ENCODE measurements at places on chromosomes 2 and 18.

- no peak for DNase-seq
These were observed 871 bp upstream of the DUSP28 start for GRCh38 chr2:240559286-240559685.

DNA sequence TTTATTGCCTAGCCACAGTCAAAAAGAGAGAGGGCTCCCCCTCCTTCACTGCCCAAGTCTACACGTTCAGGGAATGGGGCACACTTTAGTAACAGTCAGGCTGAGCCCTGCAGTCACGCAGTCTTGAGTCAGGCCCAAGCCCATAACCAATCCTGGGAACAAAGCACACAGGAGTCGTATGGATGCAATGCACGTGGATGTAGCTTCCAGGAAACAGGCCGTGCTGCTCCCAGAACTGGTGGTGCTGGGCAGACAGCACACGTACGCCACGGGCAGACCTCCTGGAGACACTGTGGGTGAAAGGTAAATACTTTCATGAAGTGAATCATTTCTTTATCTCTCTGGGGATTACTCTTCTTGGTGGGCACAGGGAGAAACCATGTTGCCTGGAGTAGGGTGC, 30.0 kb upstream of the MBP start:
- no peak for DNase-seq

- no peak for DNase-seq
These were observed 3.6 kb downstream of the LGALSL start for GRCh38 chr2:64457524-64457923.

DNA sequence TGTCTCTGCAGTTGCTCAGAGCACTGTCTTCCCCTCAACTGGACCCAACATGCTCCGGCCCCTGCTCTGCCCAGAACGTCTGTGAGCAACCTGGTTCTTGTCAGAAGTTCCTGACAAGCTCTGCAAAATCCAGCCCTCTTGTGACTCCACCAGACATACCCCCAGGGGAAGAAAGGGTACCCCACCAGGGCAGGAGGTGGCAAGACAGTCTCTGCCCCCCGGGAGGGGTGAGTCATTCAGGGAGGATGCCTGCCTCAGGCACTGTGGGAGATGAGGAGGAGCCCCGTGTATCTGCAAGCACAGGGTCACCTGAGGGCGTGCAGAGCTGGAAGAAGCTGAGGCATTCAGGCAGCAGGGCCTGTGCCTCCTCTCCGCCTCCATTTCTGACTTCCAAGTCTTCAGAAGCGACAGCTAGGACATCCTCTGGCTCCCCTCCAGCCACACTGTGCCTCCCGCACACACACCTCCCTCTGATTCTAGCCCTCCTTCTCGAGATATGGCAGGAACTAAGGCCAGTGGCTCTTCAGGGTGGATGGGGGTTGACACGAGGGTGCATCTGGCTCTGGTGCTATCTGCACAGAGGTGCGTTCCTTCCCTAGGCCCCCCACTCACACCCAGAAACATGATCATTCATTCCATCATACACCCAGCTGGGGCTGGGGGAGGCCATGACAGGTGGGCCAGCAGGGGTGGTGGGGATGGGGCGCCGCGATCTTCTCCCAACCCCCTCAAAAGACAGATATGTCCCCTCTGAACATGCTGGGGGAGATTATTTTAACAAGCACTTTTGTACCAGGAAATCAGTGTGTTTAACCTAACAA, 222.2 kb downstream of the CYP26B1 start:
- DNase-seq = no peak

DNA sequence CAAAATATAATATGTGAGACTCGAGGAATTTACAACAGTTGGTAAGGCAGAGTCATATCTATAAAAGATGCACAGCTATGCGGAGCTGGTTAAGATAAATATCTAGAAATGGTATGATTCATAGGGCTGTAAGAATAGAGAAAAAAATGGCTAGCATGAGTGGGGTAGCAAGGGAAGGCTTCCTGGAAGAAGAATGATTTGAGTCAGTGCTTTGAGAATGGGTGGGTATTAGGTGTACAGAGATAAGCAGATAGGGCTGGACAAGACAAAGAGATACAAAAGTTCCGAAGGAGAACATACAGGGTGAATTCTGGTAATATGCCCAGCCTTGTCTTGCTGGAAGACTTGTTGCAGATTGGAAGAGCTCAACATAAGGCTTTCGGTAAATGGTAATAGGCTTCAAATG, 291.5 kb upstream of the CCDC68 start:
- no peak for DNase-seq

- DNase-seq = no peak
These were observed 1.2 kb downstream of the SATB2 start for GRCh38 chr2:199456383-199457146.

DNA sequence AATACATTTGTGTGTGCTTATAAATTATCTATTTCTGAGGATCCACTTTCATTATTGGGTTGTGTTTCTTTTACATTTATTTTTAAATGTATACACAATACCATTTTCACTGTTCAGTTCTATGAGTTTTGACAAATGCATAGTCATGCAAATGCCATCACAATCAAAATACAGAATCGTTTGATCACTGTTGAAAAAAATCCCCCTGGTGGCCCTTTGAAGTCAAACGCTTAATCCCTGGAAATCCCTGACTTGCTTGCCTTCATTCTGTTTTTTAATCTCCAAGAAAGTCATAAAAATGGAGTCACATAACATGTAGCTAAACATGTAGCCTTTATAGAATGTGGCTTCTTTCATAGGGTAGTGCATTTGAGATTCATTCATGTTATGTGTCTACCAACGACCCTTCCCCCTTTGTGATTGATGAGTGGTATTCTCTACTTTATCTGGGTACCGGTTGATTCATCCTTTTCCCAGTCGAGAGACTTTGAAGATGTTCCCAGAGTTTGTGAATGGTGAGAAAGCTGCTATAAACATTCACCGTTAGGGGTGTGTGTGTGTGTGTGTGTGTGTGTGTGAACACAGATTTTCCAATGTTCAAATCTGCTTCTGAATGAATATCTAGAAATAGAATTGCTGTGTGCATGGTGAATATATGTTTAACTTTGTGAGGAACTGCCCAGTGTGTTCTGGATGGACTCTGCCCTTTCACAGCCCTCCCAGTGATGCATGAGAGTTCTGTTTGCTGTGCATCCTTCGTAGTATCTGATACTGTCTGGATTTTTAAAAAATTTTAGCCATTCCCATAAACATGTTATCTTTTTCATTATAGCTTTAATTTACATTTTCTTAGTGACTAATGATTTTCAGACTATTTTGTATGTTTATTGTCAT, 173.6 kb downstream of the GALR1 start:
- no peak for DNase-seq

DNA sequence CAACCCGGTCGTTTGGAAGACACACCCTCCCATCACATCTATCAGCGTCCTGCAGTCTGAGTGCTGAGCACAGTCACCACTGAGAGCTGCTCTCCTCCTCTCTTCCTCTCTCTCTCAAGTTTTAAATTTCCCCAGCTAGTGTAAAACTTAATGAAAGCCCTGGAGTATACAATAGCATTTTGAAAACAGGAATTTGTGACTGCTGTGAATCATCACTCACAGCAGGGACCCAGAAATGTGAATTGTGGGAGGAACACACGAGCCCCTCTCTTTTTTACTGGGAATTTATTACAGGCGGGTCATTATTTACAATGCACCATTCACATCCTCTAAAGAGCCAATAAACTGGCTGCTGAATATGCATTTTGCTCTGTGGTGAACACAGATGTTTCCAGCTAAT, 185.0 kb upstream of the SMIM21 start:
- no peak for DNase-seq

- DNase-seq = no peak
These were observed 1.5 kb upstream of the INHBB start for GRCh38 chr2:120344214-120344975.

DNA sequence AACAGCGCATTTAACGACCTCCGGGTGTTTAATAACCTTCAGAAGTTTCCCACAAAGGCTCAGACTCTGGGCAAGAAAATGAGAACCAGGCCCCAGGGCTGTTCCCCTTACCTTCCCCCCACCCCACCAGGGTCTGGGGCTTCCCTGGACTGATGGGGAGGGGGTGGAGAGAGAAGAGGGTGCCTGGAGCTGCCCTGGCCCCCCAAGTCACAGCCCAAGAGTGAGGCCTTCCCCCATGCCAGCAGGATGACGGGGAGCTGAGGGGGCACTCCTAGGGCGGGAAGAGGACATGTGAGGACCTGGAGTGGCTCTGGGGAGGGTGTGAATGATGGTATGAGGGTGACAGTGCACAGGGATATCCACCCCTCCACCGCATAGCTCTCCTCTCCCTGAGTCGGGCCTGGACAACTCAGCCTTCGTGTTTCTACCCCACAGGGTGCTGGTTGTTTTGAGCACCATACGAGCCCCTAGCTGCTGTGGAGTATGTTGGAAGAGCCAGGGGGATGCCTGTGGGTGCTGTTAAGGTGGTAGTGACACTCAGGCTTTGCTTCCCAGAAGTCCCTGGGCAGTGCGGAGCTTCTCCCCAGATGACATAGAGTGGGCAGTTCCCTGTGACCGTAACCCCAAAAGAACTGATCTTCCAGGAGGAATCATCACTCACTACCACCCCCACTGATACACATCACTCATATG, 3.9 kb downstream of the PKDCC start:
- DNase-seq = no peak

DNA sequence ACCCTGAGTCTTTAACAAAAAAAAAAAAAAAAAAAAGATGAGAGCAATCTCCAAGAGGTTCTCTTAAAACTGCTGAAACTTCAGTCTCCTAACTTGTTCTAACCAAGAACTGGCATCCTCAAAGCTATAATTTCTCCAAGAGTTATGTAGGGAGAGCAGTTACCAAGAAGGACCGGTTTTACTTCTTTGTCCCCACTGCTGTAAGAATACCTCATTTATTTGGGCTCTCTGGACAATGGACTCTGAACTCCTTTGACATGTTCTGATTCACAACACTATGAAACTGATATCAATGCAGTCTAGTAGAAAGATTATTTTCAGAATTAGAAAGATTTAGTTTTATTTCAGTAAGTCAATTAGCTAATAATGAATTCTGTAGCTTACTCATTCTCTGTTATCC, 84.5 kb upstream of the DTNB start:
- DNase-seq = no peak

DNA sequence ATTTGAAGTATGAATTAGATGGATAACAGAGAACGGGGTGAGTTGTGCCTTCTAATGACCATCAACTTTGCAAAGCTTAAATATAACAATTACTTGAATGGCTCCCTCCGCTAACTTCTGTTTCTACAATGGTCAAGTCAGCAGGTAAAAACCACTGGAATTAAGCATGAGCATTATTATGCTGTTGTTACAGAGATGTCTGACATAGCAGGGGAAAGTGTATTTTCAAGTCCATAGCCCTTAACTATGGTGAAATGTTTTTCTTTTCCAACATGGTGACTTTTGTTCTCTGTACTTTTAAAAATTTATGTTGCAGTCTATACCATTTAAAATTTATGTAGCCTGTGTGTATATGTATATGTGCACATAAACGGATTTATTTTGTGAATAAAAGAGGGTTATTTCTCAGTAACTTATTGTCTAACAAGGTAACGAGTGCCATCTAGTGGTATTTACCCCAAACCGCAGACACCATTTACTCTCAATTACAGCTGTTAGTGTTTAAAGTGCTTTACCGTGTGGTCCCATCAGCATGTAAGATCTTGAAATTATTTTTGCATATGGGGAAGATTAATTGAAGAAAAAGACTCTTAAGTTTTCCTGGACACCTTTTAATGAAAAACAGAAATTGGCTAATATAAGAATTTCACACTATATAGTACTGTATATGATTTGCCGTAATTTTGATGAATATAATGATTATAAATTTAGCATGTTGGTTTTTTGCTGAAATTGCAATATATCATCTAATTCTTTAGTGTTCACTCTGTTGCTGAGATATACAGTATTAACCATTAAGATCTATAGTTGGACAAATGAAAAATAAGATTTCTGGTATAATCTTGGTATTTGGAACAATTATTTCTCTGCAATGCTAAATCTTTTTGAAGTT, 78.2 kb downstream of the UBE2E3 start:
- DNase-seq = peak; percentile 17

DNA sequence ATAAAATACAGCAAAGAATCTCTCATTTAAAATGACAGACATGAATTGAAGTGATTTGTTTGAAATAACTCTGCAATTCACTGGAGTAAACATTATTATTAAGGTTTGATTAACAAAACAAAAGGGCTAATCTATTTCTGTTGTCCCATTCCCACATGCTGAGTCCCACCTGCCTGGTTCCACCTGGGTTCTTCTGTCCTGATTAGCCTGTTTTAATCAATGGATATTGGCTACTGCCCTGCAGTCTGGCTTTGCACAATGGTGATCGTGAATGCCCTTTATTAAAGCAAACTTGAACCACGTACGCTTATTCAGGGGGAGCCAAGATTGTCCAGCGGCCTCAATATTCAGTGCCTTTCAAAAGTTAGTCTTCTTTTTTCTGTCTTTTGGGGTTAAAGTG, 72.8 kb upstream of the CDH19 start:
- DNase-seq = no peak

- no peak for DNase-seq
These were observed 54.6 kb downstream of the DCC start for GRCh38 chr18:52394602-52395001.

DNA sequence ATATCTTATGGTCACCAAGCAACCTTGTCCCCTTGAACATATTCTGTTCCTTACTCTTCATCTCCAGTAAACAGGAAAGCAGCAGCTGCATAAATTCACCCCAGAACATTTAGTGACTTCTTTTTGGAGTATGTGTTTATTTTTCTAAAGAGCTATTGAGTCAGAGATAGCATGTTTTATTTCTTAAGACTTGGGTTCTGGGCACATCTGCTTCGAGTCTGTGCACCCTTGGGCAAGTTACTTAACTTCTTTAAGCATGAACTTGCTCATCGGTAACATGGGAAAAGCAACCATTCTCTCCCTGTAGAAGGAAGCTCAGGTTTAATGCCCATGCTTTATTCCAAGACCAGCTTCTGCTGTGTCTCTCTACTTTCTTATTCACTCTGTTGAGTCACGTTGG, 309.3 kb upstream of the MEX3C start:
- no peak for DNase-seq

All from activated naive CD4-positive, alpha-beta T cell treated with Interleukin-2 at 50 U/mL for 16 hours (primary cell).